ENCODE measurements at places on chromosomes 12 and 14. TPM values are rescaled to one million over a fixed set of nuclear protein-coding genes. Genes with fewer than 3 reads are reported as not detected.

- DNase-seq = peak; percentile 82
Observed at GRCh38 chr12:104680070-104680469, 223.3 kb downstream of the CHST11 start.

AICDA gene
- total RNA-seq = not detected

DNA sequence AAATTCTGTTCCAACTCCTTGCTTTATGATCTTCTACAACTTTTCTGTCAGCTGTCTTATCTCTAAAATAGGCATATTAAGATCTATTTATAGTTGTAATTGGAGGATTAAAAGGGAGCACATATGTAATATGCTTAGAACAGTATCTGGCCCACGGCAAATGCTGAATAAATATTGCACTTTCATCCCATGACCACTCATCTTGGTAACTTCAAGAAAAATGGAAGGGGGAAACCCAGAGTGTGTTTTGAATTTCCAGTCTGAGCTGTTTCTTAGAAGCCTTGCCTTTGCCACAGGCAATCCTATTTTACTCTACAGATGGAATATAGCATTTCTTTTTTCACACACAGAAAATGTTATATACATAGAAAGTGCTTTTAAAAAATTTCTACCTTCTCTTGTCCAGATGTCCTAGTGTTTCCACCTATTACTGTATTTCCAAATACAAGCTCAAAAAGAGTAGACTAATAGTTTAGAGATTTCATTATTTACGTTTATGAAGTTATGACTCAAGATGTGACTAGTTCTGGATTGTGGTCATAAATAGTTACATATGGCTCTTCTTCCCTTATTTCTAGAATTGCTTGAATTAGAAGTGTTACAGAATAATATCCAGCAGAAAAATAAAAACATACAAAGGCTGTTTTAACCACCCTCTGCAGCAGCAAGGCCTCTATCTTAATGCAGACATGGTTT is 6.2 kb upstream of the STXBP6 start:
- DNase-seq = no peak

- DNase-seq = no peak
Observed at GRCh38 chr12:10802587-10802986, at the start of gene TAS2R7. TAS2R7 (minus strand) TSS chr12:10802627; CDS start chr12:10802570, 57 bp downstream.

DNA sequence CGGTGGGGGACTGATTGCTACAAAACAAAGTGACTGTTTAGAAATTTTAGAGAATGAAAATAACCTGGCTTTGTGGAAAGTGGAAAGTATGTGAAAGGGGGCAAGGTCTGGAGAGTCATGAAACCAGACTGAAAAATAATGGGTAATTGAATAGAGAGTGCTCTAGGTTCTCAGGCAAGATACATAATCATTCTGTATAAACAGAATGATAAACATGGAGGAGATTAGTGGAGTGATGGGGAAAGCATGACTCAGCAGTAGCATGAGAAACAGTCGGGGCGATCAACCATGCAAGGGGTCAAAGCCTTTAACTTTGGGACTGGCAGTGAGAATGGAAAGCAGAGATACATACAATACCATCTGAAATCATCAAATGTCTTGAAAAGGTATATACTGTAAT is 332.5 kb downstream of the CCER1 start:
- no peak for DNase-seq

IL26 gene
- 7.7 TPM for total RNA-seq

GRCh38 chr14:68649476-68650189 is 143.2 kb downstream of the ZFP36L1 start:
- DNase-seq = no peak

GALNT9 gene
- total RNA-seq = not detected

GRCh38 chr12:79451978-79452377 is 238.8 kb downstream of the PAWR start:
- DNase-seq = no peak

- no peak for DNase-seq
Observed at GRCh38 chr14:74176400-74176793, 62.9 kb upstream of the VSX2 start.

DNA sequence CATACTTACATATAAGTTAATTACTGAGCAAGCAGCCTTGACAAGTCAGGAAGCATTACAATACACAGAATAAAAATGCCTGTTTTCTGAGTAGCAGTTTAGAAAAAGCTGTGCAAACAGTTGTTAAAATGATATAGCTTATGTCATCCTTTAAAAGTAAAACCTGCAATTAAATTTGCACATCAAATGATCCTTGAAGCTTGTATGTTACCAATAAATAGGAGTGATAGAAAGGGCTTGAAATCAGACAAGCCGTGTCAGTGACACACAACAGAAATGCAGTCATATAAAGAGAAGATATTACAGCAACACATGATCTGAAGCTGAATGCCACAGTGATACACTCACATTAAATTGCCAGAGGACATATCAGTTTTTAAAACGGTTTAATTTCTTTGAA is 70.0 kb downstream of the EPS8 start:
- DNase-seq = no peak

GRCh38 chr12:4202487-4202886 is 71.1 kb upstream of the CCND2 start:
- peak; percentile 36 for DNase-seq

DNA sequence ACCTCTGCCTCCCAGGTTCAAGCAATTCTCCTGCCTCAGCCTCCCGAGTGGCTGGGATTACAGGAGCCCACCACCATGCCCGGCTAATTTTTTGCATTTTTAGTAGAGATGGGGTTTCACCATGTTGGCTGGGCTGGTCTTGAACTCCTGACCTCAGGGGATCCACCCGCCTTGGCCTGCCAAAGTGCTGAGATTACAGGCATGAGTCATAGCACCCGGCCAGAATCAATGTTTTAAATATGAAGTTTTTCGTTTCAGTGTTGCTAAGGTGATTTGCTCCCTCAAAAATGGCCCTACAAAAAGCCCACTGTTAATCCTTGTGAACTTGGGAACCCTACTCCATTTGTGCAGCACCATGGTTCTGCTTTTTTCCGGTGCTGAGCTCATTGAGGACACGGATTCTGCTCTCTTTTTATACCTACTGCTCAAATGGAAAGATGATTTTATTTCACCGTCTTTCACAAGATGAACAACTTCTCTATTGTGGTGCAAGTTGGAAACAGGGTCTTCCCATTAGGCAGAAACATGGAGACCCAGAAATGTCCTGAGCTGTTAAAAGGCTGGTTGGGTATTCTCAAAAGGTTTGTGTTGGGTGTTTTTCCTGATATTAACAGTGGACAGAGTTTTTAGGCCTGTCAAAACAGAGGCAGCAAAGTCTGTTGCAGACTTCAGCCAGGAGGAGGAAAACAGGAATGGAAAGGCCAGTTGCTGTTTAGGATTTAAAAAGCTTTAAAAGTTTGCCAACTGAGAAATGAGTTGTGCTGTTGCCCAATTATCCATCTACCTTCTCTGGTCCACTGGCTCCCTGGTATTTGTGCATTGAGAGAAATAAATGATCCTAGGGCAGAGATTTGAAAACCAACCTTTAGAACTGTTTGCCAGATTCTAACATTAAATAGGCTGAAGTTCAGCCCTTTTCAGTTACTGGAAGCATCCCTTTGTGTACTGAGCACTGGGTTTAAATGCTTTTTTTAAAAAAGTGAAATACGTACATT is 85.8 kb downstream of the ATP23 start:
- DNase-seq = no peak

GRCh38 chr12:80411787-80412186 is 32.2 kb upstream of the PTPRQ start:
- DNase-seq = no peak

PPP4R4 gene
- 3.1 TPM for total RNA-seq

KRT80 gene
- total RNA-seq = not detected

GRCh38 chr14:76955575-76956315 is 72.8 kb downstream of the IRF2BPL start:
- DNase-seq = peak; percentile 89

All from activated CD4-positive, alpha-beta T cell treated with anti-CD3 and anti-CD28 coated beads, Interleukin-2, amount 10 ng/mL, durations not matched to agents 24 days and 14 days (primary cell).